Vagina (tissue), 2 donors: ENCODE measurements at places on chromosomes 1 and 21. TPM values are rescaled to one million over a fixed set of nuclear protein-coding genes. Genes with fewer than 3 reads are reported as not detected.

- peak within 1 kb of the TSS; percentile 84 for H3K27ac ChIP-seq
- no peaks in the 10 kb centered on the region for H3K27me3 ChIP-seq
- peak; percentile 86 for DNase-seq
- peak within 1 kb of the TSS; percentile 80 for H3K4me3 ChIP-seq
- H3K36me3 ChIP-seq: no peaks in the 10 kb centered on the region
- peaks cover 26% of the 10 kb centered on the region for H3K4me1 ChIP-seq
Measured at GRCh38 chr1:228734881-228735801, at the start of gene RHOU. RHOU (plus strand) TSS chr1:228735479; CDS start chr1:228735743, 264 bp downstream.

The C1orf185 gene
- total RNA-seq: not detected

DNA sequence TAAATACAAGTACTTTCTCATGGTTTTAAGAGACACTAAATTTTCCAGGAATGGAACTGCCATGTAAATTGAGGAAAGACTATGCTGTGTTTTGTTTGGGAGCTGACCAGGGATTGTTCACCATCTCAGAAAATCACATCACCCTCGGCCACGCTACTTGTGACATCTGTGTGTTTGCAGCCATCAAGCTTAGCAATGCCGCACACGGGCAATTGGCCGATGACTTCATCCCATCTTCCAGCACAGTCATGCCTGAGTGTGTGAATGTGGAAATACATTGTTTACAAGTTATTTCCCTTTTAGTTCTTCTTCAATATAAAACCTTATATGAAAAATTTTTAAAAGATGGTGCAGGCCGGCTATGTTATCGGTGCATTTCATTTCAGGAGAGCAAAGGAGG lies 121.6 kb downstream of the GLIS1 start:
- no peaks in the 10 kb centered on the region for H3K36me3 ChIP-seq
- H3K27ac ChIP-seq: no peak overlapping the region
- H3K27me3 ChIP-seq: no peaks in the 10 kb centered on the region
- DNase-seq: peak; percentile 56
- H3K4me3 ChIP-seq: no peak overlapping the region

DNA sequence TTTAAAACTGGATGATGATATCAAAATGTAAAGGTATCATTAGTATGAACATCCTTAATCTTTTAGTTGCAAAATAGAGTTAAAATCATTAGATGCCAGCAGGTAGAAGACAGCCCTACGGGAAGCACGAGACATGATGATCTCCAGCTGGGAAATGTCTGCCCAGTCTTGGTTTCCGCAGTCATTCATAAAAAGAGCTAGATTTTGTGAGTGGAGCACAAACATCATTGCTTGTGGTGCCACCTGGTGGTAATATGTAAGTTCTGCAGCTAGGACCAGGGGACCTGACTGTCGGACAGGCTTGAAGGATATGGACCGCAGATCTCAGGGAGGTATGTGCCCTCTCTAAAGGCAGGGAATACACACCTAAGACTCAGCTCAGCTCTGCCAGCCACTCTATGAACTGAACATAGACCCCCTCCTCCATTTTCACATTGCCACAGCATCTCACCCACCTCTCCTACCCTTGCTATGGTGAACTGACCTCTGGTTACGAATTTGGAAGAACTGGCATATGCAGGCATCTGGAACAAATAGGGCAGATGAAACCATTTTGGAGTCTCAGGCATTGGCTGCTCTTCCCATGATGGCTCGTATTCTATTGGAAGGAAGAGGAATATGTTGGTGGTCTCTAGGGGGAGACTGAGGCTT lies 9.2 kb downstream of the FCMR start:
- no peak overlapping the region for H3K4me3 ChIP-seq
- no peak for DNase-seq
- no peaks in the 10 kb centered on the region for H3K36me3 ChIP-seq
- H3K4me1 ChIP-seq: peaks cover 16% of the 10 kb centered on the region
- H3K27ac ChIP-seq: no peak overlapping the region
- no peaks in the 10 kb centered on the region for H3K27me3 ChIP-seq

GRCh38 chr1:93757256-93758036 lies 75.8 kb upstream of the BCAR3 start:
- no peaks in the 10 kb centered on the region for H3K36me3 ChIP-seq
- peaks cover 10% of the 10 kb centered on the region for H3K4me1 ChIP-seq
- H3K4me3 ChIP-seq: no peak overlapping the region
- no peak for DNase-seq

- H3K4me1 ChIP-seq: no peaks in the 10 kb centered on the region
- no peaks in the 10 kb centered on the region for H3K27me3 ChIP-seq
- H3K4me3 ChIP-seq: no peak overlapping the region
Measured at GRCh38 chr1:27307874-27308598, 13.9 kb upstream of the TMEM222 start.

The PRRX1 gene
- total RNA-seq: 108 TPM

GRCh38 chr1:206734499-206735142 lies 36.0 kb upstream of the IL19 start:
- H3K27me3 ChIP-seq: no peaks in the 10 kb centered on the region
- H3K27ac ChIP-seq: no peak overlapping the region
- peaks cover 18% of the 10 kb centered on the region for H3K4me1 ChIP-seq

DNA sequence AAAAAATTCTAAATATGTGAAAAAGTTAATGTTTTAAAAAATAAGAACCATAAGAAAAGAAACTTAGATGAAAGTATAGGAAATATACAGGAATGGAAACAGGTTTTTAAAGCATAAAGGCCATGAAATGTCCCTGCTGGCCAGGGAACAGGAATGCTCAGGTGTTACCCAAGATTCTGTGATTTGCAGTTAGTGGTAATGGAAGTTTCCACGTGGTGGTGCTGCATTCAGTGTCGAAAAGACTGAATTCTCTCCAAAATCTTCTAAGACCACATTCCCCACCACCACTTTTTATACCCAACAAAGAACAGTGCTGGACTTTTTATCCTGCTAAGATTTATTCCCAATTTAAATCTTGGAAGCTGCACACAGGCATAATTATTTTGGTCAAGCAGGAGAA lies 126.2 kb downstream of the PRRX1 start:
- H3K4me3 ChIP-seq: no peak overlapping the region
- DNase-seq: no peak
- H3K27me3 ChIP-seq: no peaks in the 10 kb centered on the region
- H3K36me3 ChIP-seq: no peaks in the 10 kb centered on the region

DNA sequence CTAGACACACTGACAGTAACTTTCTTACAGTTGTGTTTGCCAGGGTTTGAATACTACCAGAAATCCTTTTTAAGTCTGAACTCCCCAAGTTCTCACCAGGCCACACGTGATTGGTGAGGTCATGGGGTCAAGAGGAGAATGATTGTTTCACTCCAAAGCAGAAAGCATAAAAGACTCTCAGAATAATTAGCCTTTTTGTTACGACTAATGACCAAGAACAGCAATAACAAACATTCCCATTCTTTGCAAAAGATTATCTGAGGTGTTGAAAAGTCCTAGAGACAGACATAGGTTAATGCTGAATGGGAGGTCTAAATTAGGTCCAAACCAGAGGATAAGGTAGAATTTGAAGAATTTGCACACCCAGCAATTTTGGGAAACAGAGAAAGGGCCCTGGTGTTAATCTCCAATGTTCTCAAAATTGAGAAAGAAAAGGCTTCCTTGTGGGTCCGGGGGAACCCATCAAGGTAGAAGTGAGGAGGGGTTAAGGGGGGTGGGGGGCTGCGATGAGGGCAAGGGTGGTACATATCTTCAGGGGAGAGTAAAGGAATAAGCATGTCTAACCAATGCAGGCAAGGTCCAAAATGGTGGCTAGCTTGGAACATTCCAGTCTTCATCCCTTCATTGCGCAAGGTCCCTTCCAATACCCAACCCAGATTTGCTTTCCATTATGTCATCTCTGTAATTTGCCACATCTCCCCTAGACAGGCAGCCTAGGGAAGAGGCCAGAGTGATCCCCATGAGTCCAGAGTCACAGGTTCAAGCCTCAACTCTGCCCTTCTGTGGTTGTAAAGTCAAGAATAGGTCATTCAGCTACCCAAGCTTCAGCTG lies 74.6 kb upstream of the NFIA start:
- no peak for DNase-seq
- H3K4me1 ChIP-seq: peaks cover 20% of the 10 kb centered on the region
- no peak overlapping the region for H3K4me3 ChIP-seq
- H3K27me3 ChIP-seq: no peaks in the 10 kb centered on the region

DNA sequence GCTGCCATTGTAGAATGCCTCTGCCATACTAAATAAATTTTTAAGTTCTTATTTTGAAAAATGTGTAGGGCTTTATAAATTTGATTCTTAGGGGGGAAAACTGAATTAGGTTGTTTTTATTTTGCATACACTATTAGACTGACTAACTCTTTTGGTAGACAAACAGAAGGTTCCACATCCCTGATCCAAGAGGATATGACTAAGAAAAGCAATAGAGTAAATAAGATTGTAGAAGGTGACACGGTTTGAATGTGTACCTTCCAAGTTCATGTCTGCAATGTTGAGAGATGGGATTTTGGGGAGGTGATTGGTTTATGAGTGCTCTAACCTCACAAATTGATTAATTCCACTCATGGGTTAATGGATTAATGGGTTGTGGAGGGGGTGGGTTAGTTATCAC lies 127.9 kb downstream of the GLUL start:
- peaks cover 9% of the 10 kb centered on the region for H3K4me1 ChIP-seq
- no peak for DNase-seq
- H3K27me3 ChIP-seq: no peaks in the 10 kb centered on the region
- H3K36me3 ChIP-seq: no peaks in the 10 kb centered on the region

The CHIA gene
- not detected for total RNA-seq

DNA sequence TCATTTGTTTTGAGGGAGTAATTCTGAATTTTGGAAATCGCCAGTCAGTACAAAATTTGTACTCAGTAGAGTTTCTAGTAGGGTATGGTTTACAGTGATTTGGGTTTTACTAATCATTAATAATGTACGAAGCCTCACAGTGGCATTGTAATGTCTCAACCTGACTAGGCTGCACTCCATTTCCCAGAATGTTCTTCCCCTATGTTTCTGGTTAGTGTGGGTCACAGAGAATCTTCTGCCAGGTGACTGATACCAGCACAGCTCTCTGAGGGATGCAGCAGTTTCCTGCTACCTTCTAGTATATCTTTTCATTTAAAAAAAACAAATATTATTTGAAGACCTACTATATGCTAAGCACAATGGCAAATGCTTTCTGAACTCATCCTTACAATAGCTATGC lies 112.9 kb downstream of the PTPN14 start:
- H3K27ac ChIP-seq: no peak overlapping the region
- no peaks in the 10 kb centered on the region for H3K27me3 ChIP-seq
- no peak overlapping the region for H3K4me3 ChIP-seq
- no peaks in the 10 kb centered on the region for H3K36me3 ChIP-seq
- DNase-seq: no peak
- H3K4me1 ChIP-seq: peaks cover 23% of the 10 kb centered on the region

DNA sequence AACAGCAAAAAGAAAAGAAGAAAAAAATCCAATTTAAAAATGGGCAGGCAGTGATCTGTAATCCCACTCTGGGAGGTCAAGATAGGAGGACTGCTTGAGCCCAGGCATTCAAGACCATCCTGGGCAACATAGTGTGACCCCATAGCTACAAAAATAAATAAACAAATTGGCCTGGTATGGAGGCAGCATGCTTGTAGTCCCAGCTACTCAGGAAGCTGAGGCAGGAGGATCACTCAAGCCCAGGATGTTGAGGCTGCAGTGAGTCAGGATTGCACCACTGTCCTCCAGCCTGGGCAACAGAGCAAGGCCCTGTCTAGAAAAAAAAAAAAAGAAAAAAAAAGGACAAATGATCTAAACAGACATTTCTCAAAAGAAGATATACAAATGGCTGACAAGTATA lies 99.6 kb downstream of the EIF4G3 start:
- no peak overlapping the region for H3K27ac ChIP-seq
- DNase-seq: no peak
- H3K36me3 ChIP-seq: no peaks in the 10 kb centered on the region
- H3K4me1 ChIP-seq: peaks cover 16% of the 10 kb centered on the region
- H3K4me3 ChIP-seq: no peak overlapping the region
- H3K27me3 ChIP-seq: no peaks in the 10 kb centered on the region

GRCh38 chr1:235423214-235423652 lies 56.0 kb downstream of the TBCE start:
- H3K27me3 ChIP-seq: no peaks in the 10 kb centered on the region
- H3K27ac ChIP-seq: no peak overlapping the region
- no peak overlapping the region for H3K4me3 ChIP-seq
- DNase-seq: no peak
- no peaks in the 10 kb centered on the region for H3K36me3 ChIP-seq

The TSPAN2 gene
- 10.6 TPM for total RNA-seq
